Inflammatory macrophage treated with lipopolysaccharide for 4 hours (primary cell): ENCODE measurements at places on chromosomes 2 and 18.

DNA sequence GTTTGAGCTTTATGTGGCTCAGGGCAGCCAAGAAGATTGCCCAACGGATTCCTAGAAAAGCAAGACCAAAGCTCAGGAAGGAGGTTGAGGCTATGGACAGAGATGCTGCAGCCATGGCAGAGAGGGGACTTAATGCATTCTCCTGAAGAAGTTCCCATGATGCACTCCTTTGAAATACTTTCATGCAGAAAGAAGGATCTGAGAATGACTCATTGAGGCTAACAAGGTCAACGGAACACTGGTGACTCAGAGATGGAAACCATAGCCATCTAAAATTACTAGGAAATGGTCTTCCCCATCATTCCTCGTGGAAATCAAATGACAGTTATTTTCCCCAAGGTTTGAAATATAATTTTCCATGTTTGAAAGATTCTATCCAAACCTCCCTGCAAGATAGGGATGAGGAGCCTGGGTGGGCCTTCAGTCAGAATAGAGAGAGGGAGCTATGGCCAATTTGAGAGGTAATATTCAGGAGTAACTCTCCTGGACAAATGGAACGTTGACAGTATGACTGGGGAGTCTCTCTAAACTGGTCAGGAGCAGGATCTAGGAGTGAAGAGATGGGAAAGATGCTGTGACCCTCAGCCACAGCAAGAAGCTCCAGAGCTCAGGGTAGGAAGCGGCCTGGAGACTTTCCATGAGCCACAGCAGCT is 63.0 kb downstream of the REEP1 start:
- DNase-seq, result peak; percentile 52

- DNase-seq, result peak; percentile 93
Observed at GRCh38 chr2:62304429-62305417, 108.8 kb downstream of the B3GNT2 start.

DNA sequence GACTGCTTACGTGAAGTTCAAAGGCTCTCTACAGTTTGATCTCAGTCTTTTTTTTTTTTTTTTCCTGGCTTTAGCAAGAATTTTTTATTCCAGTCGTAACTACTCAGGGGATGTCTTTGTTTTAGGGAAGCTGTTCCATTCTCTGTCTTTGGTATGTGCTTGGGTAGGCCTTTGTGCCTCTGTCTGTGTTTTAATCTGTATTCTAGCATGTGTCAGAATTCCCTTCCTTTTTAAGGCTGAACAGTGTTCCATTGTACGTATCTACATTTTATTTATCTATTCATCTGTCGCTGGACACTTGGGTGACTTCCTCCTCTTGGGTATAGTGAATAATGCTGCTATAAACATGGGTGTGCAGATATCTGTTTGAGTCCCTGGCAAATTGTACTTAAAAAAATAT is 42.6 kb downstream of the MYO1B start:
- DNase-seq, result no peak

GRCh38 chr2:66755974-66756373 is 321.0 kb downstream of the MEIS1 start:
- DNase-seq, result no peak

DNA sequence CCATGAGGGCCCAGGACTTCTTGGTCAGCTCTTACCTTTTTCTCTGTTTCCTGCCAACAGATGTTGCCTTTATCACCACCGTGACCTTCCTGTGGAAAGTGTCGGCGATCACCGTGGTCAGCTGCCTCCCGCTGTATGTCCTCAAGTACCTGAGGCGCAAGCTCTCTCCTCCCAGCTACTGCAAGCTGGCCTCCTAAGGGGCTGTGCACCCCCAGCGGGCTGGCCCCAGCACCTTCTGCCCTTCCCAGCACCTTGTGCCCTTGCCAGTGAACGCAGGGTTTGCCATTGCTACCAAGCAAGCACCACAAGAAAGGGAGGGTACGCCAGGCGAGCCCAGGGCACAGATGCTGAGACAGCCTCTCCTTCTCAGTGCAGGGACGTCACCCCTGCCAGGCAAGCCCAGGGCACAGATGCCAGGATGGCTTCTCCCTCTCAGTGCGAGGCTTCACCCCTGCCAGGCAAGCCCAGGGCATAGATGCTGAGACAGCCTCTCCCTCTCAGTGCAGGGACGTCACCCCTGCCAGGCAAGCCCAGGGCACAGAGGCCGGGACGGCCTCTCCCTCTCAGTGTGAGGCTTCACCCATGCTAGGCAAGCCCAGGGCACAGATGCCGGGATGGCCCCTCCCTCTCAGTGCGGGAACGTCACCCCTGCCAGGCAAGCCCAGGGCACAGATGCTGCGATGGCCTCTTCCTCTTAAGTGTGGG is 18.4 kb upstream of the NFATC1 start:
- no peak for DNase-seq

GRCh38 chr2:230019742-230020141 is 49.0 kb downstream of the SLC16A14 start:
- DNase-seq, result no peak

DNA sequence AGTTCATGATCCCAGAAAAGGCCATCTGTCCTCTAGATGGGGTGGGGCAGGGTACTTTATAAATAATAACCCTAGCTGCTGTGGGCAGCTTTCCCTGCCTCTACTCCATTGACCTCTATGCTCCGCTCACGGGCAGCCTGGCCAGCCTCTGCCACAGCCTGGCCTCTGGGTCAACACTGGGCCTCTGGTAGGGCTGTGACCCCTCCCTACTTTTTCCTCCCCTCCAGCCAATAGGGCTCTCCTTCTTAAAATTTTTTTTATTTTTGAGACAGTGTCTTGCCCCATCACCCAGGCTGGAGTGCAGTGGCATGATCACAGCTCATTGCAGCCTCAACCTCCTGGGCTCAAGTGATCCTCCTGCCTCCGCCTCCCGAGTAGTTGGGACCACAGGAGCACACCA is 4.1 kb upstream of the GAREM2 start:
- DNase-seq, result no peak

- DNase-seq, result no peak
Observed at GRCh38 chr18:5998166-5998881, 103.0 kb upstream of the TMEM200C start.

DNA sequence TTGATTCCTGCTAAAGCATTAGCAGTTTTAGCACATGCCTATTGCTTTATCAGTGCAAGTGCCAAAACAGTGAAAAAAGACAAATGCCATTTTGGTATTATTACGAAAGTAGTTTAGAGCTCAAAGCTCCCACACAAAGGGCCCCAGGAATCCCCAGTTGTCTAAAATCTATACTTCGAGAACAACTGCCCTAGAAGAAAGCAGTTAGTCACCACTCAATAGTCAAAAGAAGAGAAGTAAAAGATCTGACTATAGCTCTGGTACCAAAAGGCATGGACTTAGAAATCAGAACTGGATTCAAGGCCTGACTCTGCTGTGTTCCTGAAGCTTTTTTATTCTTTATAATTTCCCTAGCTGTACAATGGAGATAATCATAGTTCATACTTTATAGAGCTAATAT is 21.8 kb downstream of the SCN3A start:
- no peak for DNase-seq

DNA sequence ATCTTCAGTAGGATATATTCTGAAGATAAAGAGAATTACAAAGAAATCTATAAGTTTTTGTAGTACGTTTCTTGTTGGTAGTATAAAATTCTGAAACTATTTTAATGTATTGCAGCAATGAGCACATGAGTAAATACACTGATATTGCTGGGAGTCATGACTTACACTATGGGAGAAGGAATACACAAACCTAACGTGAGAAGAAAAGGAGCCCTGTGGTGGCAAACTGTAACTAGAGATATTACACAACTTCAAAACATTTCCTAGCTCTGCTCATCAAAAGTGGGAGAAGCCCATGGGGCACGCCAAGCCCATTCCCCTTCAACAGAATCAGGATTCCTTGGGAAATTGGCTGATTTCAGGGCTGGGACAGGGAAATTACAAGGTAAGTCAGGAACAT is 20.5 kb downstream of the SPIRE1 start:
- DNase-seq, result no peak

DNA sequence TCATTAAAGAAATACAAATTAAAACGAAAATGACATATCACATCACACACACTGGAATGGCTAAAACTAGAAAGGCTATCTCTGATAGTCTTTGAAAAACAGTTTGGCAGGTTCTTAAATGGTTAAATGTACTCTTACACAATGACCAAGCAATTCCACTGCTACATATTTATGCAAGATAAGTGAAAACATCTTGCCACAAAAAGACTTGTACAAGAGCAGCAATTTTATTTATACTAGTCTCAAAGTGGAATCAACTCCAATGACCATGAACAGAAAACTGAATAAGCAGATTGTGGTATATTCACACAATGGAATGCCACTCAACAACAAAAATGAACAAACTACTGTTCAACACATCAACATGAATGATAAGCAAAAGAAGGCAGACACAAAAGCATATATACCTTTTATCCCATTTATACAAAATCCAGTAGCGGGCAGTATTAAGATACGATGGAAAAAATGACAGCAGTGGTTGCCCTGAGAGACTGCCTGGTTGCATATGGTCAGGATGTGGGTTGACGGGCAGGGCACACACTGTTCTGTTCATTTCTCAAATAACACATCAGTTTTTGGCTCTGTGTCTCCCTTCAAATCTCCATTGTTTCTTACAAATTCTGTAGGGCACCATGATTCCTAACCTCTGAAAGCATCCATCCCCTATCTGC is 25.4 kb downstream of the SP100 start:
- DNase-seq, result peak; percentile 36

- no peak for DNase-seq
Observed at GRCh38 chr2:64354857-64355680, 98.9 kb upstream of the LGALSL start.

DNA sequence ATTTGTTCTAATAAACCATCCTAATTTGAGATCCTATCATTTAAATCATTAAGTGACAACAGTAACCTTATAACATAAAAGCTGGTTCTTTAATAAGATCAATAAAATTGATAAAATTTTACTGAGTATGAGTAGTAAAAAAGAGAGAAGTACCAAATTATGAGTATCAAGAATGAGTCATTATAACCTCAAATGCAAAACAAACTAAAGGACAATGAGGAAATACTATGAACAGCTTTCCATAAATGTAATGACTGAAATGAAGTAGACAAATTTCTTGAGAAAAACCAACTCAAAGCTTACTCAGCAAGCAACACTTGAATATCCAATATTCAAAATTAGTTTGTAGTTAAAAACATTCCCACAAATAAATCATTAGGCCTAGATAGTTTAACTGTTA is 433.0 kb downstream of the ZEB2 start:
- peak; percentile 67 for DNase-seq

- DNase-seq, result no peak
Observed at GRCh38 chr2:100823665-100824438, 3.9 kb downstream of the NPAS2 start.

GRCh38 chr2:13546131-13546530 is 829.4 kb downstream of the TRIB2 start:
- DNase-seq, result no peak

DNA sequence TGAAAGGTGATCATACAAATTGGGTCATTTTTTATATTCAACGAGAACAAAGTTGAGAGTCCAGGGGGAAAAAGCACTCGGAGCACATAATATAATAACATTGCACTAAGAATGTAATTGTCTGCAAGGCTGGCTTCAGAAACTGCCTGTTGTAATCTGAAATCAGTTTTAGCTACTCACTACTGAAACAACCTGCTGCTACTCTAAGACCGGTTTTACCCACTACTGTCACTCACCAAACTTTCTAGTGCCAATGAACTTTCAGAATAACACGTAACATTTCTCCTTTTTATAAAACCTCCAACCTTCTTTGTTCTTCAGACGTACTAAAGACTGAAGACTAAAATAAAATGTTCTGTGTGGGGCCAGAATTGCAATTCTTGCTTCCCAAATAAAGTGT is 11.5 kb upstream of the CYB5A start:
- no peak for DNase-seq

DNA sequence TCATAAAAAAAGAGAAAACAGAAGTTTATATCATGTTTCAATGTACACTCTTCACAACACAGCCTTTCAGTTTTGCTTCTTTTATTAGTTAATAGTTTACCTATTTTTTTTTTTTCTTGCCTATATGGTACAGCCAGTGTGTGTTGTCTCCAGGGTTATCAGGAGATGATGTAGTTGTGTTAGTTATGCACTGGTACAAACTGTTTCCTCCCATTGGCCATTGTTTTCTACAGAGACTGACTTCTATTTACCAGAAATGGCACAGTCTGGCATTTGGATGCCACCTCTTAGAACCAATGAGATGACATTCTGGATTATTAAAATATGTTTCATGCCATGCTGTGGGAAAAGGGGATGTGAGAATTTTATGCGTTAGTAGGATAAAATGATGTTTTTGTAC is 339.4 kb downstream of the PLCL1 start:
- no peak for DNase-seq

GRCh38 chr2:39549718-39550464 is 112.8 kb upstream of the MAP4K3 start:
- DNase-seq, result no peak

DNA sequence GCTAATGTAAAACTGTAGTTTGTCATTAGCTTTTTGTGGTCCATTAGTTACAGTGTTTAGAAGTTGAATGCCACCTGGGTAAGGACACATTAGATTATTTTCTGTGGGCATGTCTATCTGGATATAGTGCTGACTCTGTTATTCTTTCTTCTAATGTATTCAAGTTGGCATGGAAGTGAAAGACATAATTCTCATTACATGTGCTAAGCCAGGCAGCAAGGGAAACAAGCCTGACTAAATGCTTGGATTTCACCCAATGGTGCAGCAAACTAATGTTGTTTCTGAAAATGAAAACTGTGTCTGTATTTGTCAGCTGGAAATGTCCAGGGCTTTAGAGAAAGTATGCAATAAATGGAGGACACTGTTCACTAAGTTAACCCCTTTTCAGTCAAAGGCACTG is 100.7 kb downstream of the NUP35 start:
- DNase-seq, result no peak

GRCh38 chr2:21020668-21021288 is 23.1 kb downstream of the APOB start:
- no peak for DNase-seq
